ENCODE measurements at places on chromosomes 5 and 9. TPM values are rescaled to one million over a fixed set of nuclear protein-coding genes. Genes with fewer than 3 reads are reported as not detected.

Gene FOXI1
- not detected for polyA plus RNA-seq

GRCh38 chr5:138369706-138370105 is 17.2 kb downstream of the KDM3B start:
- peaks cover 19% of the 10 kb centered on the region for H3K4me1 ChIP-seq
- H3K36me3 ChIP-seq, result no peaks in the 10 kb centered on the region
- H3K27me3 ChIP-seq, result no peaks in the 10 kb centered on the region
- DNase-seq, result no peak

Gene BTNL8
- not detected for polyA plus RNA-seq

Gene HINT1
- polyA plus RNA-seq, result 336 TPM

Gene TLE1
- 3.5 TPM for polyA plus RNA-seq

GRCh38 chr5:544675-545355 is 20.6 kb upstream of the SLC9A3 start:
- no peaks in the 10 kb centered on the region for H3K36me3 ChIP-seq
- H3K4me1 ChIP-seq, result peaks cover 15% of the 10 kb centered on the region
- peak overlapping the region; percentile 8 for H3K27ac ChIP-seq
- peak overlapping the region; percentile 48 for H3K4me3 ChIP-seq
- no peaks in the 10 kb centered on the region for H3K27me3 ChIP-seq
- peak; percentile 3 for DNase-seq

DNA sequence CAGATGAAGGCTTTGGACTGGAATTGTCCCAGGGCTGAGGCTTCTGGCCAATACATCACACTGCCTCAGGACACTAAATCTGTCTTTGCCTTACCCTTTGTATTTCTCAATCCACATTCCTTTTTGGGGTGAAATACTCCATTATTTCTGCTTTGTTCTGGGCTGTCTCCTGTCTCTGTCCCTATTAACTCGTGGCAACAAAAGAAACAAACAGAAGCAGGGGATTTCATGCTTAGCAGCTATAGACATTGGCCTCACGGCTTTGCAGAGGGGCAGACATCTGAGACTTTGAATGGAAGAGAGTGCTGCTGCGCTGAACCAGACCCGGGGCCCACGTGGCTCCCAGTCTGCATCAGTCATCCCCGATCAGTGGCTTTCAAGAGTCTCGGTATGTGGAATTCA is 129.7 kb downstream of the ARL15 start:
- no peak for DNase-seq
- H3K27ac ChIP-seq, result no peak overlapping the region
- H3K27me3 ChIP-seq, result no peaks in the 10 kb centered on the region
- no peaks in the 10 kb centered on the region for H3K4me1 ChIP-seq
- no peaks in the 10 kb centered on the region for H3K36me3 ChIP-seq

DNA sequence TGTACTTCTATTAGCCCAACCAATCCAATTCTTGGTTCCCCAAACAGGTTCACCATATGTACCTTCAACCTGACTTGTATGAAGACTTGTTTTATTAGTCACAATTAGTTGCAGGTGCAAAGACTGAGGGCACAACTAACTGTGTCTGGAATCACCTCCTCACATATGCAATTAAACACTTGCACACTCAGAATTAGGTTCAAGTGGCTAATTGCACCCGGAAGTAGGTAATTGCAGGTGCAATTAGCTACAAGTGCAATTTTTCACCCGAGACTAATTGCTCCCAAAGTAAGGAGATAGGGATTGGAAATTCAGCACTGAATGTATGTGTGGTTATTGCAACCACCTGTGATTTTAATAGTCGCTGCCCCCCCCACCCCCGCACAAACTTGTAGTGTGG is 338.9 kb downstream of the ZSWIM6 start:
- H3K27ac ChIP-seq, result no peak overlapping the region
- no peaks in the 10 kb centered on the region for H3K27me3 ChIP-seq
- no peaks in the 10 kb centered on the region for H3K4me1 ChIP-seq
- no peak overlapping the region for H3K4me3 ChIP-seq
- no peak for DNase-seq

DNA sequence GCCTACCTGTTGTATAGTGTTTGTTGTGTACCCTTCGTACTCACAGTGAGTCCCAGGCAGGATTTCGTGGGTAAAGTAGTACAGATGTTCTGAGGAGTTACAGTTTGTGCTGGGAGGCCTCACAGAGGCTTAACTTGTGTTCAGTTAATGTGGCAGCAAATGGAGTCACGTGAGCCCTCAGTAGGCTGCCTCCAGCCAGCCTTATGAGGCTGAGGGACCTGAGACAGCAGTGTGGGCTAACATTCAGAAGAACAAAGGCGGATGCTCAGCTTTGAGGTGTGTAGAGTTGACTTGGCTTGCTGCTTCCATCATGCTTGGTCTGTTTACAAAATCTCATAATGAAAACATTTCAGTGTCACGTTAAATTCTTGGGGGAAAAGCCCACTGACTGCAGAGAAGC is 118.1 kb downstream of the TRIO start:
- DNase-seq, result no peak
- no peaks in the 10 kb centered on the region for H3K27me3 ChIP-seq
- H3K4me1 ChIP-seq, result no peaks in the 10 kb centered on the region

DNA sequence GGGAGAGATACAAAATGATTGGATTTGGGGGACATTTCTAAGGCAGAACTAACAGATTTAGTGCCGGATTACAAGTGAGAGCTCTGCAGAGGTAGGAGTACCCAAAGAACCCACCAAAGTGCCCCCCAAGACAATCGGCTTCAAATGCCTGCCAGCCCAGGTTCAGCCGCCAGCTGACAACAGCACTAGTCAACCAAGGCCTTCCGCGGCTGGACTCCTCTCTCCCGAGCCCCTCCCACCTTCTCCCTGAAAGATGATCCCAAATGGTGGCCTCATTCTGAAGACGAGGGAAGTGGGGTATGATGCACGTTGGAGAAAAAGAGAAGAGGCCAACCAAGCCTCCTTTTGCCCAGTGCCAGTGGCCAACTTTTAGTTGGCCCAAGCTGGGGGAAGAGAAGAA is 210.4 kb upstream of the SLC30A5 start:
- peaks cover 10% of the 10 kb centered on the region for H3K4me1 ChIP-seq
- no peaks in the 10 kb centered on the region for H3K36me3 ChIP-seq
- no peaks in the 10 kb centered on the region for H3K27me3 ChIP-seq
- no peak for DNase-seq
- H3K4me3 ChIP-seq, result no peak overlapping the region

Gene CDHR2
- not detected for polyA plus RNA-seq

Gene PPWD1
- polyA plus RNA-seq, result 44.5 TPM

GRCh38 chr5:127909066-127909465 is 174.5 kb upstream of the SLC12A2 start:
- H3K4me3 ChIP-seq, result no peak overlapping the region
- H3K27me3 ChIP-seq, result no peaks in the 10 kb centered on the region
- H3K4me1 ChIP-seq, result no peaks in the 10 kb centered on the region
- H3K36me3 ChIP-seq, result no peaks in the 10 kb centered on the region
- DNase-seq, result no peak

All from naive thymus-derived CD4-positive, alpha-beta T cell (primary cell).